ENCODE measurements at places on chromosomes 5 and 9. TPM values are rescaled to one million over a fixed set of nuclear protein-coding genes. Genes with fewer than 3 reads are reported as not detected.
A peak's percentile ranks its signal among the peaks of the same experiment; 100 is the strongest.

Gene PRELID1
- polyA plus RNA-seq: 92.6 TPM

DNA sequence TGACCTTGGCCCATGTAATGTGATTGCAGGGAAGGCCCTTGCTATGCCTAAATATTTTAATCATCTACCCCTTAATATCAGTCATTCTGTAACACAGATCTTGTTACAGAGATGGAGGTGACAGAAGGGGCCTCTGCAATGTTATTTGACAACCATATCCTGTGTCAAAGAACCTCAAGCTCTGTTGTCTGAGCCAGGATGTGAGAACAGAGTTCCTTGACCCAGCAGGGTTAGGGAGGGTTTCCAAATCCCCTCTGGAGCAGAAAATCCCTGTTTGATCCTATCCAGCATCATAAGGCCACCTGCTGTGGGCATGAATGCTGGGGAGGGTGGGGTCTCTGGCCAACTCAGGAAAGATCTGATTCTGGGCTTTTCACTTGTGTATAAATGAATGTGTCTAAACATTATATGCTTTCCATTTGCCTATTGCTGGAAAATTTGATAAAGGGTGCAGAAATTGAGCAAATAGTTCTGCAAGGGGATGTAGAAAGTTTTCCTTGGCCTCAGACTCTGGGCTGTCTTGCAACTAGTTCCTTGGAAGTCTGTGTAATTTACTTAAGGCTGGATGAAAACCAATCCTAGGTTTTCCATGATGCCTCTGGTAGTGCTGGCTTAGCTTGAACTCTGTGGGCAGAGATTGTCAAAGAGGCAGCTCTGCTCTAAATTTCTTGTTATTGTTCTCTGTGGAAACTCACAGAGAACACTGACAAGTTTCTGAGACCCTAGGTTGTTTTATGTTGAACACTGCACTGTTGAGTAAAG is 71.0 kb downstream of the PGM5 start:
- DNase-seq: peak; percentile 54

- DNase-seq: no peak
These were observed 28.3 kb upstream of the PAX5 start for GRCh38 chr9:37062336-37062735.

DNA sequence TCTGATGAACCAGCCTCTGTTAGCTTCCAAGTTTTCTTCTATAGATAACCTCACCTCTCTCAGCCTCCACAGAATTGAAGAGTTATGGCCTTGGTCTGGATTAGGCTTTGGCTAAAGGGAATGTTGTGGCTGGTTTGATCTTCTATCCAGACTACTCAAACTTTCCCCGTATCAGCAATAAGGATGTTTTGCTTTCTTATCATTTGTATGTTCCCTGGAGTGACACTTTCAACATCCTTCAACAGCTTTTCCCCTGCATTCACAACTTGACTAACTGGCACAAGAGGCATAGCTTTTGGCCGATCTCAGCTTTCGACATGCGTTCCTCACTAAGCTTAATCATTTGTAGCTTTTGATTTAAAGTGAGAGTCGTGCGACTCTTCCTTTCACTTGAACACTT is 28.1 kb upstream of the GNE start:
- DNase-seq: no peak

Gene UNC13B
- polyA plus RNA-seq: 14.5 TPM

Gene ABCA1
- polyA plus RNA-seq: 4.6 TPM

DNA sequence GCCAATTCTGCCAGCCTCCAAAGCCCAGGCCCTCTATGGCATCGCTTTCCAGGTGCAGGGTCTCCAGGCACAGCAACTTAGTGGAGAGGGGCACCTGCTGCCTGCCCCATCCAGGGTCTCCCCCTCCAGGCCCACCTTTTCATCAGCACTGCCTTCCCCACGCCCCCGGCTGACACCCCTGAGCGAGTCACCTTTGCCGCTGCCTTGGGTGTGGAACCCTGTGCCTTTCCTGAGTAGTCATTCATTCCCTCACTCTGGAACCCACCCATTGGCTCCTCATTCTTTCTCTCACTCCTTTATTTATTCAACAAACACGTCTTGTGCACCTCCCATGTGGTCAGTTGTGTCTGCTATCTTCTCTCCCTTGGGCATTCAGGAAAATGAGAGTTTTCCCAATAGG is 14.5 kb upstream of the RPL26L1 start:
- DNase-seq: no peak

Gene GRM6
- polyA plus RNA-seq: 1.1 TPM

DNA sequence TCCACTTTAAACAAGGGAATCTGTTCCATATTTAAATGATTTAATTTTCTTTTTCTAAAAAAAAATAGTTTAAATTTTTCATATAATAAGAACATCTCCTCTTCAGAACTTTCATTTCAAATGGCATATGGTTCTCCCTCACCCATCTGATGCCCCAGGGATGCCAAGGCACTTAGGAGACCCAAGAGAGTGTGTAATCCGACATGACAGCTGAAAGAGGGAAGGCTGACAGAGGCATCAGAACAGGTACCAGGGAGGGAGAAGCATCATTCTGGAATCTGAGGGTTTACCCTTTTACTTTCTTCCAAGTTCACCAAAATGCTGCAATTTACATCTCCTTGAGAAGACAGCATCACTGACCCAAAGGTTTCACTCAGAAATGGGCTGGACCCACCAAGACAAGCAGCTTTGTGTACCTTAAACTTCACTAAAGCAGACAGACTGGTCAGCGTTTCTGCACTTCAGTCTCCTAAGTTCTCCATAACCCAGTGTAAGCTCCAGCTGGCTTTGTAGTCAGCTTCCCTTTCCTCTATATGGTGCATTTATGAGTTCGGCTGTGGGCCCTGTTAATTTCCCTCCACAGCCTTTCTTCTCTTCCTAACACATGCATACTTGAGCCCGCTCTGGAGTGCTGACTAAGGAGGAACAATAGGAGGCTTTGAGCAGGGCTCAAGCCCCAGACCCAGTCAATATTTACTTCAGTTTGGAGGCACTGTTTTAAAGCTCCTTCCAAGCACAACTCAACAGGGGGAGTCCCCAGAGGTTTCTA is 17.7 kb downstream of the EFNA5 start:
- peak; percentile 22 for DNase-seq

GRCh38 chr5:113147101-113147508 is 170.5 kb downstream of the DCP2 start:
- DNase-seq: no peak

DNA sequence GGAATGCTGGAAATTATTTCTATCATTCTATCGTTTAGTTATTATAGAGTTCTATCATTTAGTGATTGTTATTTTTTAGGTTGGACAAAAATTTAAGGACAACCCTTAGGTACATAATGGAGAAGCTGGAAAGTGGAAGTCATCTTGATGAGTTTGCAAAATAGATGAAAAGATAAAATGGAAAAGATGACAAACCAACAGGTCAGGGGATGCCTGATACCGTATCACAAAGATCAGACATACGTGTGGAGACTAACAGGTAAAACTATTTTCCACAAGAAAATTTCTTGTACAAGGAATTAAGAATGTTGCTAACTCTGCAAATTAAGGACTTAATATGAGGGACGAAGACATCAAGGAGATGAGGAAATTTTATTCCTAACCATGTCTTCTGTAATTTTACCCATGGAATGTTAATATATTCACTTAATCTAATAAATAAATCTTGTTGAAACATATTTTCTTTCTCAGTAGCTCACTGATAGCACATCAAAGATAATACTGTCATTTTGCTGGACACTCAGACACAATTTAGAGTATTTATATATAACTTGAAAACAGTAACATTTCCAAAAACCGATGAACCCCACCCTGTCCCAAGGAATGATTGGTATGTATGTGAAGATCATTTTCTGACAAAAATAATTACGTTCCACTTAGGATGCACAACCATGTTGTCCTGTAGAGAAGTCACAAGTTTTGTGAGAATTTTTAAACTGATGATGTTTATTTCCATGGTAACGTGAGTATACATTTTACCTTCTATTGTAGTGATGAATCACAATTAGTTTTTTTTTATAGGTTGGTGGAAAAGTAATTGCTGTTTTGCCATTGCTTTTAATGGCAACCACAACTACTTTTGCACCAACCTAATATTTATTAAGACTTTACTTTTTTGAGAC is 2.6 kb downstream of the LURAP1L start:
- no peak for DNase-seq

- DNase-seq: no peak
These were observed 952 bp upstream of the AMACR start for GRCh38 chr5:34008802-34009201.

Gene TLN1
- polyA plus RNA-seq: 120 TPM

- DNase-seq: peak; percentile 20
These were observed 828.1 kb upstream of the ZNF608 start for GRCh38 chr5:125574491-125575044.

- DNase-seq: no peak
These were observed 164.7 kb downstream of the ADAMTSL1 start for GRCh38 chr9:18638371-18639249.

DNA sequence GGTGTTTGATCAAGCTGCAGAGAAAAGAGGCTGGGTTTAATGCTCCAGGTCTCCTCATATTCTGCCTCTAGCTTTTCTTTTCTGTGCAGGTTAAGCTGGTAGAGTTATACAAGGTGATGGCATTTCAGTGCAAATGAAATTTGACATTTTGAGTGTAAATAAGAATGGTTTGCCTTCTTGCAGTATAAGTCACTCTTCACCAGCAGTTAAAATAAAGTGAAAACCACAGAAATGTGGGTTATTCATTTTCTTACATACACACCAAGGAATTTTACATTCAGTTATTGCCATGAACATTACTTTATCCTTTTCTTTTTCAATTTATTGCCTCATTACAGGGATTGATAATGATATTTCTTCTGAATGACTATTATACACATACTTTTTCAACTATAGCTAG is 337.5 kb upstream of the PCSK5 start:
- no peak for DNase-seq

Gene LCN1
- not detected for polyA plus RNA-seq

Gene RASEF
- 0.57 TPM for polyA plus RNA-seq

Gene HAUS6
- polyA plus RNA-seq: 10.2 TPM

- no peak for DNase-seq
These were observed 29.2 kb downstream of the IZUMO3 start for GRCh38 chr9:24516463-24516862.

Gene IL31RA
- polyA plus RNA-seq: 1.7 TPM

GRCh38 chr5:132737982-132738681 is 786 bp upstream of the KIF3A start:
- no peak for DNase-seq

GRCh38 chr9:132946211-132946610 is 1.8 kb upstream of the TSC1 start:
- no peak for DNase-seq

Gene SNAPC3
- polyA plus RNA-seq: 25.7 TPM

Gene ERAP2
- 10.0 TPM for polyA plus RNA-seq

Gene FLT4
- 9.0 TPM for polyA plus RNA-seq

Gene PCDHGA9
- polyA plus RNA-seq: 4.0 TPM

GRCh38 chr5:111120911-111121310 is 28.8 kb downstream of the WDR36 start:
- DNase-seq: no peak

DNA sequence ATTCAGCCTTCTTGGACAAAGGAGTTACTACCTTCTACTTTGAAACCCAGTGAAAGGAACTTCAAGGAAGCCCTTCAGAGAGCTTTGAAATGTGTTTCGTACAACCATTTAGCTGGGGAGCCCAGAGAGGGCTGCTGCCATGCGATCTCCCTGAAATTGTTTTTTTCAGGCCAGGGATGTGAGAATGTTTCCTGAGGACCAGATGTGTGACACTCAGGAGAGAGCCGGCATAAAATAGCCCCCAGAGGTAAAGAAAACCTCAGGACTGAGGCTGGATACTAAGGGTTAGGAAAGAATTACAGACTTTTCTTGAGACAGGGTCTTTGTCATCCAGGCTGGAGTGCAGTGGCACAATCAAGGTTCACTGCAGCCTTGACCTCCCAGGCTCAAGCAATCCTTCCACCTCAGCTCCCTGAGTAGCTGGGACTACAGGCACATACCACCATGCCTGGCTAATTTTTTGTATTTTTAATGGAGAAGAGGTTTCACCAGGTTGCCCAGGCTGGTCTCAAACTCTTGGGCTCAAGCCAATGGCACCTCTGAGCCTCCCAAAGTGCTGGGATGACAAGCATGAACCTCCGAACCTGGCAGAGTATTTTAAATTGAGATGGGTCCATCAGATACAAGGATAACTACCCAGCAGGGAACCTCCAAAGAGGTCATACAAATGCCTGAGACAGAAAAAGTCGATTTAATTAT is 8.4 kb downstream of the RPL37 start:
- DNase-seq: no peak

- peak; percentile 91 for DNase-seq
These were observed 52.3 kb downstream of the NTNG2 start for GRCh38 chr9:132214027-132214622.

DNA sequence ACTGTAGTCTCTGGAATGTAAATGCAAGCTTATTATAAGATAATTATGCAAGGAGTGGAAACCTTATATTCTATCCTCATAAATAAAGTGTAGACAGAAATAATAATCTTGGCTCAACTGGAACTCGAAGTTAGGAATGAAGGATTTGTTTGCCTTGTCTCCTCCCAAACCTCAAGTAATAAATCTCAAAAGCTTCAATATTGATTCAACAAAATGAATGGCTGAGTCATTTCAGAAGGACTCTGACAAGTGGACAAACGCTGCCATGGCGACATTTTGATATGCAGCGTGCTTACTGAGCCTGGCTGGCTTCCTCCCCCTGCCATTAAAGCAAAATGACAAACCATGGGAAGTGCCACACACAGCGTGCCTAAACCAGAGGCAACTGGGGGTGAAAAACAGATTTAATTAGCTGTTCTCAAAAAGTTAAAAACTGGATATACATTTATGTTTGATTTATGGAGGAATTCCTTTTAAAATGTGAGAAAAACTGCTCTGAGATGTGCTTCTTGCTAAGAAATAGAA is 10.5 kb upstream of the ADGRV1 start:
- DNase-seq: no peak

Gene MED10
- polyA plus RNA-seq: 37.3 TPM

Gene ABLIM3
- 109 TPM for polyA plus RNA-seq

GRCh38 chr9:87883274-87883673 is 597 bp downstream of the SPATA31E1 start:
- DNase-seq: no peak

DNA sequence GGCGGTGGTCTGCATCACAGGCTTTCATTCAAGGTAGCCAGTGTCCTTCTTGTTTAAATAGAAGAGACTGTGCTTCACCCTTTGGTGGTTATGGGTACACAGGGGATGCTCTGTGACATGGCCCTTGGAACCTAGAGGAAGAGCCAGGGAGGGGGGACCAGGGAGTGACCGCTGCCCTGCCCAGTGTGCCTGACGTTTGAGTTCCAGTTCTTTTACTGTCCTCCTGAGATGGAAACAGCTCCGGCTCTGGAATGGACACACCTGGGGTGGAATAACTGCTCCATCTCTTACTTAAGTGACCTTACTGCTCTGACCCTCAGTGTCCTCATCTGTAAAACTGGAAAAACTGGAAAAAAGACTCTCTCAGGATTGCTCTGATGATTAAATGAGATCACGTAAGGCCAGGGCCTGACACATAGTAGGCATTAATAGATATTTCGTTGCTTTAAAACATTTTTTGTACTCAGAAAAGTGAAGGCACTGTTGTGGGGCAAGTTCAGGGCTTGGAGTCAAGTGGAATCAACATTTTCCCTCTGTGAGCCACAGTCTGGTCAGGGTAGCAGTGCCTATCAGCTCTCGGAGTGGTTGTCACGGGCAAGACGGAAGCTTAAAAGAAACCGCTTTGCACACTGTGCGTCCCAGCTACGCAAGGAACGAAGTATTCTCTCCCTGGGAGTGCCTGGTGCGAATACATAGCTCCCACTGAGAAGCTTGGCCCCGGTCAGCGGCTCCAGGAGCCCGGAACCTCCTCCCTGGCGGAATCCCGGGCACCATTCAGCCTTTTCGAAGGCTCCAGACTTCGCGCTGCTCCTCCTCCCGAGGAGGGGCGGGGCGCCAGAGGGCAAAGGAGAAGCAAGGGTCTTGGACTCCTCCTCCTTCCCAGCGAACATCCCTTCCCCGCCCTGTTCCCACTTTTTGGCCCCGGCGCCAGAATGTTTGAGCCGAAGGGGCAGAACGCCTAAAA is 5.8 kb downstream of the POU4F3 start:
- DNase-seq: no peak

Data from muscle of leg (tissue), 16 donors.